Mucosa of gallbladder (tissue), 1 donor: ENCODE measurements at places on chromosomes 2 and 18. TPM values are rescaled to one million over a fixed set of nuclear protein-coding genes. Genes with fewer than 3 reads are reported as not detected.

The LYPD6B gene
- 98.5 TPM for total RNA-seq

The SLC9A4 gene
- 19.9 TPM for total RNA-seq

The ATP6V1C2 gene
- total RNA-seq: 0.26 TPM

GRCh38 chr18:36012891-36013290, 40.4 kb downstream of the RMP24 start:
- no peak for DNase-seq

DNA sequence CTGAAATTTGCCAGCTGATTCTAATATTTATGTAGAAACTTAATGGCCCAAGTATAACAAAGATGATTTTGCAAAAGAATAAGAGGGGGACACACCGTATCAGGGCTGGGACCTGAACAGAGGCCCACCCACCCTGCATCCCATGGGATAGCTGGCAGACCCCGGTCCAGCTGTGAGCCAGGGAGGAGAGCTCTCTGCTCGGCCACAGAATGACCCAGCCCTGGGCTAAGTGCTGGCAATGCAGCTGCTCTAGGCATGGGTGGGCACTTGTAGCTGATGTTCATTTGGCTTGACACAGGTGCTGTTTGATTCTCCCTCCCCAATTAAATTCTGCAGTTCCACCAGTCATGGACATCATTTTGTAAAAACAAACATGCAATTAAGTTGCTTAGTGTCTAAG, 522.8 kb upstream of the RAB6C start:
- DNase-seq: no peak

The C2orf15 gene
- total RNA-seq: 5.8 TPM

DNA sequence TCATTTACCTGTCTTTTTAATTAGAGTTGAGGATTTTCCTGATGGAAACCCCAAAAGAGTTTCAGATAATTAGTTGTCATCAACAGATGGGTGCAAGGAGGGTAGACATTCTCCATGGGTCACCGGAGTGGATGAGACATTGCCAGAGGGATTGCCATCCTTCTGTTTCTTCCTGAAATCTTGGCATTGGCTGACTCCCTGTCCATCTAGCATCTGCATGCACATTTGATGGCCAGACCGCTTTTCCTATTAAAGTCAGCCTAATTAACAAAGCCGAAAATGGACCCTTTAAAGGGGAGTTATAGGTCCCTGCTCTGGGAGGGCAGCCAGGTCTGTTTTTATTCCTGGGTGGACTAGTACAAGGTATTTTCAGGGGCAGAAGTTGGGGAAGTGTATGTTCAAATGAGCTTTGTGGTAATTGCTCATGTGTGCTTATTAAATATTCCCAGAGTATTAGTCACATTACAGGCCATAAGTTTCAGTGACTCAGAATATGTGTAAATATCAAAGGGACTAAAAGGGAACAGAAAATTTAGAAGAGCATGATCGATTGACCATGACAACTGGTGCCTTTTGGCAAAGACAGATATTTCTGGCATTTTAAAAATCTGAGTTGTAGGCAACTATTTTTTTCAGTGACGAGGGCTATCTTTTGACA, 209.8 kb downstream of the PHLPP1 start:
- DNase-seq: no peak

DNA sequence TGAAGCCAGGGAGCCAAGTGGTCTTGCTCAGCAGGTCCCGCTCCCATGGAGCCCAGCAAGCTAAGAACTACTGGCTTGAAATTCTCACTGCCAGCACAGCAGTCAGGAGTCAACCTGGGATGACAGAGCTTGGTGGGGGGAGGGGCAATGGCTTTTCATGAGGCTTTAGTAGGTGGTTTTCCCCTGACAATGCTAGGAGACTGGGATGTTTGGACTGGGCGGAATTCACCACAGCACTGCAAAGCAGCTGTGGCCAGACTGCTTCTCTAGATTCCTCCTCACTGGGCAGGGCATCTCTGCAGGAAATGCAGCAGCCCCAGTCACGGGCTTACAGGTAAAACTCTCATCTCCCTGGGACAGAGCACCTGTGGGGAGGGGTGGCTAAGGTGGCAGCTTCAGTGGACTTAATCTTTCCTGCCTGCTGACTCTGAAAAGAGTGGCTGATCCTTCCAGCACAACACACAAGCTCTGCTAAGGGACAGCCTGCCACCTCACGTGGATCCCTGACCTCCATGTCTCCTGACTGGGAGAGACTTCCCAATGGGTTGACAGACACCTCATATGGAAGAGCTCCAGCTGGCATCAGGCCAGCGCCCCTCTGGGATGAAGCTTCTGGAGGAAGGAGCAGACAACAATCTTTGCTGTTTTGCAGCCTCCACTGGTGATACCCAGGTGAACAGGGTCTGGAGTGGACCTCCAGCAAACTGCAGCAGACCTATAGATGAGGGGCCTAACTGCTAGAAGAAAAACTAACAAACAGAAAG, 349.7 kb upstream of the ST6GAL2 start:
- DNase-seq: no peak

The POTEI gene
- 0.03 TPM for total RNA-seq

DNA sequence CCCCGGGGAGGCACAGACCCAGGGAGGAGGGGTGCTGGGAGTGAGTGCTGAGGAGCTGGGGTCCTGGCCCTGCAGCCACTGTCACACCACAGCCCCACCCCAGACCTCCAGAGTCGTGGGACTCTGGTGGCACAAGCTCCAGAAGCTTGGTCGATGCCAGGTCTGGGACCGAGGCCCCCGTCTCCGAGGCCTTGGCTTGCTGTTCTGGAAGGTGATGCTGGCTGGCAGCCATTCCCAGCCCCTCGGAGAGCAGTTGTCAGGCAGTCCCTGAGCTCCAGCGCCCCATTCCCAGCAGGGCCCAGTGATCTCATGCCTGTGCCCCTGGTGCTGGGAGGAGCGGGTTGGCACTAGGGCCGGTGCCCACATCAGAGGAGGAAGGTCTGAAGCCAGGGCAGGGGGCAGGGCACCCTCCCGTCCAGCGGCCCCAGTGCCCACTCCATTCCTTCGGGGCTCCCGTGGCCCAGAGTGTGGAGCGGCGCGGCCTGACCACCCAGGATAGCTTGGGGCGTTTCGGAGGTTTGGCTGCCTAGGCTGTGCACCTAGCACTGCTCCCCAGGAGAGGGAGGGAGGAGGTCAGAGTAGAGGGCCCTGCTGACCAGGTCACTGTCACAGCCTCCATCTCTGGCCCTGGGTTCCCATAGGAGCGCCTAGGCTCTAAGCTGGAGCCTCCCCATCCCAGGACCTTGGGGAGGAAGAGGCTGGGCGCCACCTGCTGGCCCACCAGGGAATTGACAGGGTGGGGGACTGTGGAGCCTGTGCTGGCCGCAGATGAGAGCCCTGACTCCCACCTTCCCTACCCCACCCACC, 16.8 kb upstream of the ALPI start:
- DNase-seq: no peak

GRCh38 chr2:153939124-153939796, 67.5 kb downstream of the GALNT13 start:
- DNase-seq: no peak

- DNase-seq: no peak
Measured at GRCh38 chr2:186853951-186854350, 5.0 kb upstream of the ZSWIM2 start.

- DNase-seq: no peak
Measured at GRCh38 chr2:197307236-197307932, 3.2 kb downstream of the ANKRD44 start.

- no peak for DNase-seq
Measured at GRCh38 chr18:49519101-49519971, 32.3 kb upstream of the C18orf32 start.

The RMDN2 gene
- 8.3 TPM for total RNA-seq
